Ascending aorta (tissue), 2 donors: ENCODE measurements at places on chromosomes 6 and 20. TPM values are rescaled to one million over a fixed set of nuclear protein-coding genes. Genes with fewer than 3 reads are reported as not detected.

ALDH8A1 gene
- not detected for total RNA-seq

CLVS2 gene
- total RNA-seq: not detected

BTN2A1 gene
- 8.3 TPM for total RNA-seq

ABHD16B gene
- total RNA-seq: not detected

PPP1R14C gene
- total RNA-seq: not detected
